ENCODE measurements at places on chromosomes 1 and 21. TPM values are rescaled to one million over a fixed set of nuclear protein-coding genes. Genes with fewer than 3 reads are reported as not detected.

GRCh38 chr1:45123358-45123757 lies 83.0 kb downstream of the ZSWIM5 start:
- no peak for DNase-seq

DNA sequence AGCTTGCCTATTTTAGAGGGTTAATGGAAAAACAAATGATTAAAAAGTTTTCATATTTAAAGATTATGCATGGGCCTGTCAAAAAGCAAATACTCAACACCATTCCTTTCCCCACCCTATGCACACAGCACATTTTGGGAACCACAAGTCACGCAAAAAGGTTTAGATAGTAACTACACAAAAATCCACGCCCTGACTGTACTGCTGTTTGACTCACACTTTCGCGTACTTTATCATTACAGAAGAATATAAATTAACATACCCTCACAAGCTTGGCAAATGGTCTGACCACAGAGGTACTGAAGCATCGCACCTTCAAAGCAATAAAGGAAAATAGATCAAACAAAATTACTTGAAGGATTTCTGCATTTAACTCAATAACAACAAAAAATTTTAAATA lies 1.4 kb downstream of the ATP5PO start:
- peak; percentile 60 for DNase-seq

DNA sequence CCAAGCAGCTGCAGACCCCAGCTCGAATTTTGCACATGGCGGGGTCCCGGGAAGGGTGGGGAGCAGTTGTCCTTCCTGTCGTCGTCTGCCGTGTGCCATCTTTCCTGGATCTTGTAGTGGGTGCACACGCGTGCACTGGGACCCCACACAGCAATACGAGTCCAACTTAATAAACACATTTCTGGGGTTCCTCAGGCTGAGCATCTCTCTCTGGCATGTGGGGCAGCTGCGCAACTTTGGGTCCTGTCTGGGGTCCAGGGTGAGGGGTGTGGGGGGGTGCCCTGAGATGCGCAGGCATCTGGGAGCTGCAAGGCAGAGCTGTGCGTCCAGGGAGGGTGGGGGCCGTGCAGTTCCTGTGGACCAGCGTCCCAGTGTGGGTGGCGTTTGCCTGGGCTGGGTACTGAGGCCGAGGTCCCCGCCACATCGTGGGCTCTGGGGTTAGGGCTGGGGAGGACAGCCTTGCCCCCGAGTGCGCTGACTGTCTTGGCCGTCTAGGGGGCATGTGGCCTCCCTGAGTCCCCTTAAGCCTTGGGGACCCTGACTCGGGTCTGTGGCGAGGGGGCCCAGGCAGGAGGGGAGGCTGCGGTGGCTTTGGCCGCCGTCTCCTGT lies 652 bp upstream of the PLEKHN1 start:
- no peak for DNase-seq

GRCh38 chr1:12618965-12619791 lies 1.2 kb upstream of the DHRS3 start:
- peak; percentile 93 for DNase-seq

IGFN1 gene
- 0.26 TPM for total RNA-seq

PUM1 gene
- total RNA-seq, result 38.7 TPM

RGS18 gene
- total RNA-seq, result under 0.01 TPM
